ENCODE measurements at places on chromosomes 12 and 14.
A peak's percentile ranks its signal among the peaks of the same experiment; 100 is the strongest.

DNA sequence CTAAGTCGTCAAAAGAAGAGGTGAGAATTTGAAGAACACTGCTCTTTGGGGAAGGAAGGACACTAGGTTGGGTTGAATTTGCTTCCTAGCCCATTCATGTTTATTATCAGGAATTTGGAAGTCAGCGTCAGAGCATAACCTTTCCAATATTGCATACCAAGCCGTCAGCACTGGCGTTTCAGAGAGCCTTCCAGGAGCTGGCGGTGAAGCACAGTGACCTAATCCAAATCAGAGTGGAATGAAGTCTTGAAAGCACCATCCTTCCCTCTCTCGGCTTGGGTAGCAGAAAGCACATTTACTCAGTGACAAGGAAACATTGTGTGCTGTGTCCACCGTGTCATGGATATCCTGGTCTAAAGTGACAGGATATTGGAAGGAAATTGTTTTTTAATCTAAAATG lies 240.3 kb upstream of the PELI2 start:
- DNase-seq: no peak

- DNase-seq: no peak
Observed at GRCh38 chr12:122054842-122055520, 23.6 kb upstream of the MLXIP start.

- DNase-seq: no peak
Observed at GRCh38 chr12:67442896-67443295, 173.7 kb downstream of the CAND1 start.

GRCh38 chr12:56220611-56221231 lies 1.0 kb downstream of the RNF41 start:
- DNase-seq: no peak

GRCh38 chr12:95169368-95169767 lies 47.9 kb downstream of the FGD6 start:
- DNase-seq: no peak

DNA sequence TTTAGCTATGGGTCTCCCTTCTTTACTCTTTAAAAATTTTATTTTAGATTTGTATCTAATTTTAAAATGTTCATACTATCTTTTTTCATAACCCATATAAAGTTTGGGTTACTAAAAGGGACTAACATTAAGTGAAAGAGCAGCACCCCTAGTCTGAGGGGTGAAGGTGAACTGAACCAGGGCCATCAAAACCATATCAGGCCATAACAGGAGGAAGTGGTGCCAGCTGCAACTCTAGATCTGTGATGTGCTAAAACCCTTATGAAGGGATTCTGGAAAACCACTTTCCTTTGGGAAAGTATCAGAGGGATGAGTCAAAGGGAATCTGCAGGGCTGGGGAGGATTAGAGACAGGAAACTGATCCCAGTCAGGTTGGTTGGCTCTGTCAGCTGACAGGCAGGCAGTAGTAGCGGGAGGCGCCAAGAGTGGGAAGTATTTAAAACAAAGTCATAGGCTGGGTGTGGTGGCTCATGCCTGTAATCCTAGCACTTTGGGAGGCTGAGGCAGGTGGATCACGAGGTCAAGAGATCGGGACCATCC lies 162.5 kb downstream of the PPM1H start:
- DNase-seq: no peak

DNA sequence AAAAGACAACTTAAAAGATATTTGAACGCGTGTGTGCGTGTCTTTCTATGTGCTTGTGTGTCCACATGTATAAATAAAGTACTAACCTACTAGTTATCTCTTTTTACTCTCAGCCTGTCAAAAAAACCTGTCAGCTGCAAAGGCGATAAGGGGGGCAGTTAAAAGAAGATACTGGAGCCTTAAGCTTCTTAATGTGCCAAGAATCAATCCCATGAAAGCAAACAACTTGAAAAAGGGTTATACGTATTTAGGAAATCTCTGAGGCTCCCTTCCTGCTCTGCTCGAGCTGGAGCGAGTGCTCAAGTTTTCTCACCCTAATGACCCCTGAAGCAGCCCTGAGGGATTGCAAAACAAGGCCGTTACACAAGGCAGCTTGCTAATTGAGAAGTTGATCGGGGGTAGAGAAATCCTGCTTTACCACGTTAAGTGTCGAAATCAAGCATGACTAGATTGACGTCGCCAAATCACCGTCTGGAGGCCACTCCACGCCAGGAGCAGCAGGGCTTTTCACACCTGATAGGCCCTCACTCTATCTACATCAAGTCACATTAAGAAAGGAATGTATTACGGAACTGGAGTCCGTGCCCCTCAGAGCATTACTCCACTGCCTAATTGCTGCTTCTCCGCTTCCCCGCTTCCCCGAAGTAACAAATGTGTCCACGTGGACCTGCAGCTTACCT lies 32.4 kb downstream of the LMO3 start:
- no peak for DNase-seq

GRCh38 chr14:37594971-37595808 lies at the start of the genes FOXA1 and TTC6:
FOXA1 (minus strand) TSS chr14:37595249; CDS start chr14:37594972, 277 bp downstream.
TTC6 (plus strand) TSS chr14:37595629; CDS start chr14:37622065, 26,436 bp downstream.
- DNase-seq: no peak

DNA sequence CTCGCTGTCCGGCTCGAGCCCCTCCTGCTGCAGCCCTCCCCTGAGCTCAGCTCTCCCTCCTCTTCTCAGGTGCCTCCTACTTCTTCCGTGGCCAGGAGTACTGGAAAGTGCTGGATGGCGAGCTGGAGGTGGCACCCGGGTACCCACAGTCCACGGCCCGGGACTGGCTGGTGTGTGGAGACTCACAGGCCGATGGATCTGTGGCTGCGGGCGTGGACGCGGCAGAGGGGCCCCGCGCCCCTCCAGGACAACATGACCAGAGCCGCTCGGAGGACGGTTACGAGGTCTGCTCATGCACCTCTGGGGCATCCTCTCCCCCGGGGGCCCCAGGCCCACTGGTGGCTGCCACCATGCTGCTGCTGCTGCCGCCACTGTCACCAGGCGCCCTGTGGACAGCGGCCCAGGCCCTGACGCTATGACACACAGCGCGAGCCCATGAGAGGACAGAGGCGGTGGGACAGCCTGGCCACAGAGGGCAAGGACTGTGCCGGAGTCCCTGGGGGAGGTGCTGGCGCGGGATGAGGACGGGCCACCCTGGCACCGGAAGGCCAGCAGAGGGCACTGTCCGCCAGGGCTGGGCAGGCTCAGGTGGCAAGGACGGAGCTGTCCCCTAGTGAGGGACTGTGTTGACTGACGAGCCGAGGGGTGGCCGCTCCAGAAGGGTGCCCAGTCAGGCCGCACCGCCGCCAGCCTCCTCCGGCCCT lies 22.8 kb downstream of the MMP17 start:
- no peak for DNase-seq

GRCh38 chr12:106739815-106740530 lies 34.5 kb upstream of the RIC8B start:
- DNase-seq: no peak

DNA sequence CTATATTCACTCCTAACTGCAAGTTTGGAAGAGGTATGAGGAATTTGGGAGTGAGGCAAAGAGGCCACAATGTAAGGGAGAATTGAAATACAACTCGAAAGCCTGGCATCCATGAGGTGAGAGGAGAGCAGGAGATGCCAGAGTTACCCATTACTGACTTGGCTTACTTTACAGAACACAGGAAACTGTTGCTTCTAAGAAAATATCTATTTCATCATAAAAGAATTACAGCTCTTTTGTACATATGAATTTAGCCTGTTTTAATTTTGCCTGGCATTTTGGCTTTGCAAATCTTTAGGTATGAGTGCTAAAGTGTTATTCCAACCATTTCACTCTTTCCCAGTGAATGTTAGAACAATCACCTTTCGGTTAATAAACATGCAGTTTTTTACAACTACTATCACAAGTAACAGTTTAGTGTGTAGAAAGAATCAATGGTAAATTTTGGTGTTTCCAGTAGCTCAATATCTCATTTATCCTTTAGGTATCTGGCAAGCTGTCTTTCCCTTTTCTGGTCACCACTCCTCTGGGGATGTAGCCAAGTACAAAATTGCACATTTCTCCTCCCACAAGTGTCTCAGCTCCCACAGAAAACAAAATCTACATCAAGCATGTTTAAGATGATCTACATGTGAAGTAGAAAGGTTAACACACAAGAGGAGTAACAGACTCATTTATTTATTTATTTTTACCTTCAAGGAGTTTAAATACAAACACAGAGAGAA lies 196.6 kb upstream of the DCN start:
- no peak for DNase-seq

DNA sequence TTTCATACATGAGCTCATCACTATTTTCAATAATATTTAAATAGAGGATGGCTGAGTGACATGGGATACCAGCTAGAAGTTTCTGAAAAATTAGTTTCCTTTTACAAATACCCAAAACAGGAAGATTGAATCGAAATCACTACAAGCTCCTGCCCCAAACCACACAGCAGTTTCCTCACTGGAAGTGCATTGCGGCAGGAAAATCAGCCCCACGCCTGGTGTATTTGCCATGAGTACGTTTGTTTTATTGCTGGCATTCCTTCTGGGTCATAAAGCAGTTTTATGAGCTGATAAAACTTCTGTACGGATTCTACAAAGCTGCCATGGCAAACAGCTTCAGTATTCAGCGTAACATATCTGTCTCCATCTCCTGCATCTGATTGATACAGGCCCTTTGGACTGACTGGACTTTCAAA lies 23.7 kb downstream of the CDC42BPB start:
- no peak for DNase-seq

DNA sequence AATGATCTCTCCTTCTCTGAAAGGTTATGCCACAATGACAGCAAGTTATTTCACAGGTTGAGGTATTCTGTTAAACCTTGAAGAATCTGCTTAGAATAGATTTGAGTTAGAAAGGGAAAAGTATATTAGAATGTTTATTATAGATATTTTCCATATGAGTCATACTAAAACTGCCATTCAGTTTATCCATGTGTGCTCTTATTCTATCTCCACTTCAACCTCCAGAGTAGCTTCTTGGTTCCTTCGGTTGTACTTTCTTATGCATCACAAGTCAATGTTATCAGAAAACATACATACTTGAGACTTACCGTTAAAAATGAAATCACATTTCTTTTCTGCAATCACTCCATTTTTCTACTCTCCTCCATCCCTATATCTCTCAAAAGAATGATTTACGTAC lies 197.7 kb downstream of the BCAT1 start:
- no peak for DNase-seq

DNA sequence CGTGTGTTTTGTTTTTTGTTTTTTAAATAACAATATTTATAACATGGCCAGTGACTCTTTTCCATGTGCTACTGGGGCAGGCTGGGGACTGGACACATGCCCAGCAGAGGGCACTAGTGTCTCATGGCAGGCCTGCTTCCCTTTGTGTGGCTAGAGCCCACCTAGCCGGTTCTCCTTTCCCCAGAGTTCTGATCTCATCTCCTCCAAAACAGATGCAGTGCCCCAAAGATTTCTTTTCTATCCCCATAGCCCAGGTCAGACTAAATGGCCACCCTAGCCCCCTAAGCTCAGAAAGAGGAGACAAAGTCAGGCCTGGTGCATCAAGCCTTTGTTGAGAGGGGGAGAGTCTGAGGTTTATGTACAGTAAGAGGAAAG lies 21.2 kb downstream of the PRPF40B start:
- DNase-seq: peak; percentile 66

GRCh38 chr12:125382926-125383325 lies 317.7 kb downstream of the AACS start:
- no peak for DNase-seq

DNA sequence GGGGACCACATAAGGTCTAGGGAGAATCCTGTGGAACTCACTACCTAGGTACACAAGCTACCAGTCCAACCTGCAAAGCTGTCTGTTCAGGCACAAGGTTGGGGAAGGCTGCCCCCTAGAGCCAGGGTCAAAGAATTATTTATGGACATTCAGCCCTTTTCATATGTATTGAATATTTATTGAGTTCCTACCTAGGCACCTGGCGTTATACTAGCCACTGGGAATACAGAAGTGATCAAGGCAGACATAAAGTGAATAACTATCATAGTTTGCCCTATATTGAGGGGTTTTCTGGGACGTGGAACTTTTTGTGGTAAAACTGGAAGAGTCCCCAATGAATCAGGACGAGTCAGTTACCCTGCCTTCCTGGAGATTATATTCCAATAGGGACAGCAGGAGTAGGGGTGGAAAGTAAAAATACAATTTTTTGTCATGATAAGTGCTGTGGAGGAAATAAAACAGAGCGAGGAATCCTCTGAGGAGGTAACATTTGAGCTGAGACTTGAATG lies 5.8 kb upstream of the SLC48A1 start:
- DNase-seq: peak; percentile 25

DNA sequence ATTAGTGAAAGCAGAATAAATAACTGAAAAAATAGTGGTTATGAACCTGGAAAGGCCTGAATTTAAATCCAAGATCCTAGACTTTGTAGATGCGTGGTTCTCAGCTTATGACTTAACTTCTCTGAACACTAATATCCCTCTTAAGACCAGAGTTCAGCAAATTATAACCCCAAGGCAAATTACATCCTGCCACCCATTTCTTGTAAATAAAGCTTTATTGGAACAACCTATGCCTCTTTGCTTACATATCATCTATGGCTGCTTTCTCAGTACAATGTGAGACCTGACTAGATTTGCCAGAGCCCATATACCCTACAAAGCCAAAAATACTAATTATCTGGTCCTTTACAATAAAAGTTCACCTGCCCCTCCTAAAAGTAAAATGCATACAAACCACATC lies 199.1 kb downstream of the MED13L start:
- DNase-seq: no peak

- no peak for DNase-seq
Observed at GRCh38 chr12:56836800-56837663, 73.9 kb downstream of the HSD17B6 start.

- DNase-seq: no peak
Observed at GRCh38 chr12:31322801-31323207, 3.1 kb downstream of the SINHCAF start.

DNA sequence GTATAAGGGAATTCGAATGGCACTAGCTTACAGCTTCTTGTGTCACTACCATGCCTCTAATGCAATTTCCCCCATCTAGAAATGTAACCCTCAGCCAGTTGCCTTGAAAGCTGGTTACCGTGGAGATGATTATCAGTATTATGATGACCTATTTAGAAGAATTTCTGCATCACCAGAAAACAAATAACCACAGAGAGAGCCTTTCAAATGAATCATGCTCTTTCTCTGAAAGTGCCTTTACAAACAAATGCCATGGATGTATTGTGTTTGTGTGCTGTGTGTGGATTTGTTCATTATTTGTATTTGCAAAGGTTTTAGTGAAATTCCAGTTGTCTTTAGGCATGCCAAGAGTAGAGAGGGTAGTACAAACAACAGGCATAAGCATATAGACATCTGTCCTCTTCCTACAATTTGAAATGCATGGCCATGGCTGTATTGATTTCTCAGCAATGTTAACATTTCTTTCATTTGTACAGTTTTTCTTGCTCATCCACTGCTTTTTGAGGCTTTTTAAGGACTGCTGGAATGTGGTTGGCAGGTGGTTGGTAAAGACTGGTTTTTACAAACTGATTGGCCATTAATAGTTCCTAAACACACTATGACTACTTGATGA lies 266.5 kb downstream of the PAWR start:
- DNase-seq: no peak

GRCh38 chr14:55233591-55233990 lies 37.6 kb upstream of the FBXO34 start:
- no peak for DNase-seq

- DNase-seq: no peak
Observed at GRCh38 chr14:69354383-69355153, 43.5 kb downstream of the ERH start.

Data from stimulated activated CD8-positive, alpha-beta memory T cell treated with anti-CD3 and anti-CD28 coated beads, Interleukin-2, amount 100 ng/mL, for 1 hour (primary cell).